ENCODE measurements at places on chromosomes 2 and 18.

DNA sequence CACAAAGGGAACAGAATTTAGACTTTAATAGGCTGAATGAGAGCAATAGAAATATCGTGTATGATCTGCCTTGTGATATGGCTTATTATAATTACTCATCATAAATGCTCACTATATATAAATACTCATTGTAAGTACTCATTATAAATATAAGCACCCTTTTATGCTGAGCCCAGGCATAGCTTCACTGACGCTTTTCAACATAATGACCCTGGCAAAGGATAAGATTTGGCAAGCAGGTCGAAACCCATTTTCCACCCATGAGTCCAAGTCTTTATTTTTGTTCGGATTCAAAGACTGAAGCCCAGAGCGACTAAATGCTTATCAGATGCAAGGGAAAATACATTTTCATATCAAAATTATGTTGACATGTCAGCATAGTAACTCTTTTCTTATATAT, 500.4 kb downstream of the SLC4A3 start:
- no peak for DNase-seq

- no peak for DNase-seq
These were observed 52.8 kb downstream of the SLC4A10 start for GRCh38 chr2:161676902-161677496.

- DNase-seq: no peak
These were observed 515.0 kb downstream of the PARD3B start for GRCh38 chr2:205060269-205060668.

DNA sequence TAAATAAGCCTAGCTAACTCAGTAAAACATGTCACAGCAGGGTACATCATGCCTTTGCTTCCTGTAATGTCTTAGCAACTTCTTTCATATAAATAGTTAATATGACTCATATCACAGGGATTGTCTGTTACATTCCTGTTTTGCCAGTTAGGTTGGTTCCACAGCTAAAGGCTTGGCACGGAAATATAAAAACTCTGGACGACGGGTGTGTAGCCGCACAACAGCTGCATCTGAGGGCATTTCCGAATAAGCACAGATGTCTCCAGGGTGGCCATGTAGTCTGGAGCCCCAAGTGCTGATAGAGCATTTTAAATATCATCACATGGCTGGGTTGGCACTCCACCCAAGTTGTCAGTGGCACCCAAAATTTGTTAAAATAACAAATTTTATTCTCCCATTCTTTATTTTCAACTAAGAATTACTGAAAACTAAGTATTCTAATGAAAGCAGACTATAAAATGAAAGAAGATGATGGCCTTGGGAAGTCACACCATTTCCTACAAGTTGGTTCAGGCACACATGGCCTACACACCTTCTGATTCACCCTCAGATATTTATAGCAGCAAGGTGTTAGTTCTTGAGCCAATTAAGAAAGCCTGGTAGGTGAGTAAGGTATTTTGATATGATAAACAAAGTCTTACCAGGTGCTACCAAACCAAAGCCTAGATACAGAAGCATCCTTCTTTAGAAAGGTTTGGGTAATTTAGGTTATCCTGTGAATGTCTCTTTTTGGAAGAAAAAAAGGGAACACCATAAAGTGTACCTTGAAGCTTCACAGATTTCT, 61.8 kb upstream of the STK17B start:
- no peak for DNase-seq

DNA sequence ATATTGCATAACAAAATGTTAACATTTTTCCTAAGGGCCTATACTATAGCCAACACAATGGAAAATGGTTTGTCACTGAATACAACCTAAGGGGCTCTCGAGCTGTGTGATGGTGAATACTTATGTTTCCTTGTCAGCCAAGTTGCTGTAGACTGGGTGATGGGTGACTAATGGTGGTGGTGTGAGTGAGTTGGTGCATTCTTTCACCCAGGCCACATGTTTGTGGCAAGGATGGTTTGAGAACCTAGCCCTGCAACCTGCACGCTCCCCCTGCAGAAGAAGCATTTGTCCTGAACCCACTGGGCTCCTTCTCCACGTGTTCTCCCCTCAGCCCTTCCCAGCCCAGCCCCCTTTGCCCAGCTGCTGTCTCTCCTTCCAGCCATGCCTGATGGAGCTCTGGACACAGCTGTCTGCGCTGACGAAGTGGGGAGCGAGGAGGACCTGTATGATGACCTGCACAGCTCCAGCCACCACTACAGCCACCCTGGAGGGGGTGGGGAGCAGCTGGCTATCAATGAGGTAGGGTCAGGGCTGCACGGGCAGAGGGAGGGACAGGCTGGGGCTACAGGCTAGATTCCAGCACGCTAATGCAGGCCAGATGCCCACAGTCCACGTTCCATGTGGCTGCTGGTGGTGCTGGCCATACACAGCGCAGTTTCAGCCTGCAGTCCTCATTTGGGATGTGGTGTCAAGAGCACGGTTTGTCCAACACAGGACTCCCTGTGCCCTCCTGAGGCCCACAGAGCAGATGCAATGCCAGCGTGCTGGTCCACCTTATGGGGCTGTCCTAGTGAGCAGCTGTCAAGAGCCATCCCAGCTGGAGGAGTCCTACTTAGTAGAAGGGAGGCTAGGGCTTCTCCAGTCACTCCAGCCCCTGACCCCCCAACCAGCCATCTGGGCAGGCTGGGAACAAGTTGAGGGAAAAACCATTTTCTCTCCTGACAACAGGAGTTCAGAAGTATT, 65.4 kb downstream of the FAM168B start:
- no peak for DNase-seq

DNA sequence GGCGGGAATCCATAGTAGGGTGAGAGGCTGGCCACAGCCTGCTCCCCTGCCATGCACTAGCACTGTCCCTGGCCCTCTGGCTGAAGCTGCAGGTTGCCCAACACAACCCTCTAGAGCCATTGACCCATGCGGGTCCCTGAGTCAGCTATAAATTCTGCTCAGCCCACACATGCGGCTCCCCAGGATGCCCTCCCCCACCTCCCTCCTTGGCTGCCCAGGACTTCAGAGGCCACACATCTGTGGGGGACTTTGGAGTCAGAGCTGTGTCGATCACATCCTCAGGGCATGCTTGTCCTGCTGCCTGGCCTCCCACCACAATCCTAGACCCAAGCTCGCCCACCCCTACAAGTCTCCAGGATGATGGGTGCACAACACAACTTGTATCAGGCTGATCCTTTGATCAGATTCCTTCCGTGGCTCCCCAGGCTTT, 97.0 kb downstream of the TFCP2L1 start:
- DNase-seq: no peak

GRCh38 chr2:170227951-170228350, 50.0 kb downstream of the MYO3B start:
- DNase-seq: no peak

- DNase-seq: no peak
These were observed 511.7 kb downstream of the EPHA4 start for GRCh38 chr2:221060376-221060775.

GRCh38 chr2:28587526-28588291, 91.8 kb downstream of the PLB1 start:
- no peak for DNase-seq

DNA sequence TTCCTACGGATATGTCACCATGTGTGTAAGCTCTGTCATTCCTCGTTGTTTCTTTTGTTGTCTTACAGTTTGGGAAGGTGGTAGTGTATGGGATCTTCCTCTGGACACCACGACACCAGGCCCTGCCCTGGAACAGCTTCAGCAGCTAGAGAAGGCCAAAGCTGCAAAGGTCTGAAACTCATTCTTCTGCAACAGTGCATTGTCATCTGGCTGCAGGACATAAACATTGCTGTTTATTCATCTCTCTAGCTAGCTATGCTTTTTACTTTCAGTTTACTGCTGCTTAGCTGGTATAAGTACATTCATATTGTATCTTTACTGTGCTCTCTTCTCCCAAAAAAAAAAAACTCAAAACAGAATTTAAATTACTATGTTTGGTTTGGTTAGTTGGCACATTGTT, 39.2 kb upstream of the KCNJ13 start:
- DNase-seq: no peak

- DNase-seq: no peak
These were observed 47.6 kb downstream of the COBLL1 start for GRCh38 chr2:164794016-164794415.

- DNase-seq: no peak
These were observed 157.3 kb downstream of the KLHL29 start for GRCh38 chr2:23542230-23542789.

DNA sequence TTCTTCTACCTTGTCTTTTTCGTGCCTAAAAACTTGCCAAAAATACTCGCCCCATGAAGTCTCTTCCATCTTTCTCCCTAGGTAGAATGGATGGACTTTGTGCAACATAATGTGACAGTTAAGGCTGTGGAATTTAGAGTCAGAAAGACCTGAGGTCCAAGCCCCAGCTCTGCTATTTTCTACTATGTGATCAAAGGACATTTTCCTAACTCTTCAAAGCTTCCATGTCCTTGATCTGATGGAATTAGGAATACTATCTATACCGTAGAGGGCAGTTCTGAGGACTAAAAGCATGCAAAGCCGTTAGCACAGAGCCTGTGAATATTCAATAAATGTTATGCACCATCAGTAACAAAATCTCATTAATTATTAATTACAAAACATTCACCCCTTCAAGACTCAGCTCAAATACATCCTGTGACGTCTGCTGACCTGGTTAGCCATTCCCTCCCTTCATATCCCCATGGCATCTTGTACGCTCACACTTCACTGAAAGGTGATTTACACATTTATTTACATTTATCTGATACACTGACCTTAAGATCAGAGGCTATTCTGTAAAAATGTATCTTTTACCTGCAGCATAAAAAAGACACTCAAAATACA, 15.1 kb downstream of the IWS1 start:
- DNase-seq: no peak

DNA sequence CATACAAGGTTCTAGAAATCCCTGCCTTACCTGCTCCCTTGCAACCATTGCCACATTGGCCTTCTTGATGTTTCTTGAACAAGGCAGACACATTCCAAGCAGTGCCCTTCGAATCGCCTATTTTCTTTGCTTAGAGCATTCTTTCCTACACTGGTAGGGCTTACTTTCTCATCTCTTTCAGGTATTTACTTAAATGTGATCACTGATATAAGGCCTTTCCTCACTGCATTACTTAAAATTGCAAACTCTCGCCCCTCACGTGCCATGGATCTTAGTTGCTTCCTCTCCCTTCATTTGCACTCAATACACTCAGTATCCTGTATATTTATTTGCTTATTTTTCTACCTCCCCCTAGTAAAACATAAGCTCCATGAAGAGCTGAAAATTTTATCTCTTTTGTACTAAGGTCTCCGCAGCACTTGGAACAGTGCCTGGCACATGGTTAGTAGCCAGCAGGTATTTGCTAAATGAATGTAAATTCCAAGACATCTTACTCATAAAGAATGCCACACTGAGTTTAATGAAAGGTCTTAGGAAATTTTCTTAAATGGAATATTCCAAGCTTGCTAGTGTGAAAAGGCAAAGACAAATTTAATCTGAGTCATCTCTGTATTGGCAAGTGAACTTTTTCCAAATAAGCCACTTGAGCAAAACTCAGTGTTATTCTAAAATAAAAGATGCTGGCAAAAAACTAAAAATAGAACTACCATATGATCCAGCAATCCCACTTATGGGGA, 42.4 kb upstream of the FIGN start:
- no peak for DNase-seq

DNA sequence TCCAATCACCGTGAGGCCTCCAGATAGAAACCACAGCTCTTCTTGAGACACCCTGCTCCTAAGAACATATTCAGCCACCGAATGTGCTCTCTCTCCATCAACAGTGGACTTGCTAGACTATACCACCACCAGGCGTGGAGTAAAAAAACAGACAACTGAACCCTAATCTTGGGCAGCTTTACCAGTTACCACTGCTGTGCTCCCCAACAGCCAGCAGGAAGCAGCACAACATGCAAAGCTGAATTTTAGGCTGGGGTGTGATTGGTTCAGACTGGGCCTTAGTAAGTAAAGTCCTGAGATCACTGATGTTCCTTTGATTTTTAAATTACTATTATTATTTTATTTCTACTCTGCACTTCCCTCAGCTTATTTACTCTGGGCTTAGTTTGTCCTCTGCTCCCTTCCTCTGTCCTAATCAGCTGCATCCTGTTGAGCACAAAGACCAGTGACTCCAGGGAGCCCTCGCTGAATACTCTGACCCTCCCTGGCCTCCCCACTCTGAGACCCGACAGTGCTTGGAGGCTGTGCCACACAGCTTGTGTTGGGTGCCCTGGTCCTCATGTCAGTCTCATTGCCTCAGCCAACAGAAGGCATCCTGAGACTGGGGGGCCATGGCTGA, 21.9 kb downstream of the MRPL35 start:
- peak; percentile 18 for DNase-seq

DNA sequence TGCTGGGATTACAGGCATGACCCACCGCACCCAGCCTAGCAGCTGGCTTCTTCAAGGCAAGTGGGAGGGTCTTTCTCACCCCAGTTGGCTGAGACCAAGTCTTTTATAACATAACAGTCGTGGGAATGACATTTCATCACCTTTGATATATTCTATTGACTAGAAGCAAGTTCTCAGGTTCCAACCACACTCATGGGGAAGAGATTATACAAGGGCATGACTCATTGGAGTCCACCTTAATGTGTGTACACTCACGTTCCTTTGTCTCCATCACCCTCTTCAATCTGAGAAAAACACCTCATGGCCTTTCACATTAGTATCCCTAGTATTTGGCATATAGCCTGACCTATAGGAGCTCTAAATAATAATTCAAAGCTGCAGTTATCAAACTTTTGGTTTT, 2.8 kb upstream of the BBS5 start:
- no peak for DNase-seq

GRCh38 chr2:75290600-75291150, 91.4 kb upstream of the TACR1 start:
- DNase-seq: no peak

DNA sequence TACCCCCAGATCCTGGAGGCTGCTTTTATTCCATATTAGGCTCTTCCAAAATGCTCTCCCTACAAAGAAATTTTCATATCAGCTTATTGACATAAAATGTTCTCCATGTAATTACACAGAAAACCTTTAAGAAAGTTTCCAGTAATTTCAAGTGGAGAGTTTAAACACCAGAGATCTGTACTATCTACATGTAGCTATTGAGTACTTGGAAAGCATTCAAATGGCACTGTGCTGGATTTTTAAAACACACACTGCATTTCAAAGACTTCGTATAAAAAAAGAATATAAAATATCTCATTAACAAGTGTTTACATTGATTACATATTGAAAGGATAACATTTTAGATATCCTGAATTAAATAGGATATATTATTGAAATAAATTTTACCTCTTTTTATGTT, 182.4 kb upstream of the ZNF521 start:
- DNase-seq: no peak

DNA sequence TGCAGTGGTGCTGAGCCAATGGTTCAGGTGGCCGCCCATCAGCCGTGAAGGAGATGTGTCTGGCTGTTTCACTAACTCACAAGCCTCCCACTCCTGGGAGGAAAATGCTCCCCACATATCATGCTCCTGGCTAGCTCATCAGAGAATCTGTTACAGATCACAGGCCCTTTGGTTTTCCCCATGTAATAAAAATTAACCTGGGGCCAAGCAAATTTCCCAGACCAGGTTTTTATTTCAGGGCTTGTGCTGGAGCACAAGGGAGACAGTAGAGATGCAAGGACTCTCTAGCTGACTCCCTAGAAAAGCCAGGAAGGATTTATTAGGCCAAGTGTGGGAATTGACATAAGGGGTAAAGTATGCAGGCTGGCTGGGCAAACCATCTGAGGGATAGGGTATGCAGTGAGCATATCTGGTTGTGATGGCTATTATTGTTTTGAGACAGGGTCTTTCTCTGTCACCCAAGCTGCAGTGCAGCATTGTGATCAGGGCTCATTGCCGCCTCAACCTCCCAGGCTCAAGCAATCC, 40.6 kb upstream of the CCBE1 start:
- DNase-seq: no peak

GRCh38 chr18:5895299-5895875, at the start of gene TMEM200C:
TSS of gene TMEM200C (minus strand) at chr18:5895522. CDS start at chr18:5892063, 3,459 bp downstream.
- no peak for DNase-seq

GRCh38 chr2:735670-736218, 58.5 kb upstream of the TMEM18 start:
- DNase-seq: no peak

Measured in stimulated activated naive CD4-positive, alpha-beta T cell treated with Interleukin-2 at 50 U/mL for 16 hours (primary cell).